Cerebellum (tissue), 4 donors: ENCODE measurements at places on chromosomes 3 and 15. TPM values are rescaled to one million over a fixed set of nuclear protein-coding genes. Genes with fewer than 3 reads are reported as not detected.

GRCh38 chr15:44541282-44541958 is 4.5 kb downstream of the EIF3J start:
- no peak for DNase-seq

NUP210 gene
- total RNA-seq = 13.8 TPM

CNTN6 gene
- total RNA-seq = 24.1 TPM

GRCh38 chr3:191449256-191449655 is 11.7 kb upstream of the PYDC2 start:
- DNase-seq = no peak

DNA sequence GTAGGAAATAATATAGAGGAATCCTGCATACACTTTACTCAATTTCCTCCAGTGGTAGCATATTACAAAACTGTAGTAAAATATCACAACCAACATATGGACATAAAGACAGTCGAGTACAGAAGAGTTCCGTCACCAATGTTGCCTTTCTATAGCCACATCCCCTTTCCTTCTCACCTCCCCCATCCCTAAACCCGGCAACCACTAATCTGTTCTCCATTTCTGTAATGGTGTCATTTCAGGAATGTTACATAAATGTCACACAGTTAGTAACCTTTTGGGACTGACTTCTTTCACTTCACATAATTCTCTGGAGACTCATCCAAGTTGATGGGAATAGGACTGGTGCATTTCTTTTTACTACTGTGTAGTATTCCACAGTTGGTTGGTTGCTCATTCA is 41.4 kb upstream of the ATG7 start:
- DNase-seq = no peak

- DNase-seq = no peak
Observed at GRCh38 chr15:79916502-79917132, 19.8 kb upstream of the MTHFS start.

VPS18 gene
- 19.0 TPM for total RNA-seq

- DNase-seq = no peak
Observed at GRCh38 chr3:193778676-193779075, 185.7 kb downstream of the OPA1 start.

DNA sequence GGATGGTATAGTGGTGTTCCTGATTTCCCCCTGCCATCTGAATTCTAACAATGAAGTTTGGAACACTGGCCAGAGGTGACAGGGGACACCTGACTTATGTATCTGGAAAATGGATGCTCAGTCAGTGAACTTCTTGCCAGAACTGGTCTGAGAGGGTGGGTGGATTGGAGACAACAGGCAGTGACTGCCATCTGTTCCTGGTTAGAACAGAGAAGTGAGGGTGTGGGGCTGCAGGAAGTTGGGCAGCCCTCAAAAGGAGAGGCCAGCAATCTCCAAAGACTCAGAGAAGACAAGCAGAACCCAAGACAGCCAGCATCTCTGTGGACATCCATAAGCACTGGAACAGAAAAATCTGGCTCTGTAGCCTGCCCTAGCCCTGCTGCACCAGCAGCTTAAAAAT is 50.5 kb downstream of the ANP32A start:
- no peak for DNase-seq

GRCh38 chr3:102577082-102577789 is 142.4 kb downstream of the ZPLD1 start:
- no peak for DNase-seq

GRCh38 chr3:68963891-68964290 is 31.5 kb upstream of the TAFA4 start:
- no peak for DNase-seq
